ENCODE measurements at places on chromosomes 12 and 14.

DNA sequence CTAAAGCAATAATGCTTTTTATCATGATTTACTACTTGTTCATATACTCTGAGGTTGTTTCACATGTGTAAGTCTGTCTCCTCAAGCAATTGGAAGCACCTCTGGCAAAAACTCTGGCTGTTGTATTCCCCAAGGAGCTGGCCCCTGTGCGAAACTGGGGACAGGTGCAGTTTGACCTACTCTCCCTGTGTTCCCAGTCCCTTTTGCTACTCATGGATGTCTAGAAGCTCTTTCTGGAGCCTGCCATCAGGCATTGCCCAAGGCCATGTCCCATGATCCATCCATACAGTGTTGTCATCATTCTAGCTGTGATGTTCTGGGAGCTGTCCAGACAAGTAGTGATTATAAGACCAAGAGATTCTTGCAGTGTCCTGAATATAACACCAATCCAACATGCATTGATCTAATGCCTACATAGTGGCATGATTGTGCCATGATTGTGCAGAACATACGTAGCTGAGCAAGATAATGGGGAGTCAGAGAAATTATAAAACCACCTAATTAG is 14.9 kb downstream of the AKAP6 start:
- no peak for DNase-seq

DNA sequence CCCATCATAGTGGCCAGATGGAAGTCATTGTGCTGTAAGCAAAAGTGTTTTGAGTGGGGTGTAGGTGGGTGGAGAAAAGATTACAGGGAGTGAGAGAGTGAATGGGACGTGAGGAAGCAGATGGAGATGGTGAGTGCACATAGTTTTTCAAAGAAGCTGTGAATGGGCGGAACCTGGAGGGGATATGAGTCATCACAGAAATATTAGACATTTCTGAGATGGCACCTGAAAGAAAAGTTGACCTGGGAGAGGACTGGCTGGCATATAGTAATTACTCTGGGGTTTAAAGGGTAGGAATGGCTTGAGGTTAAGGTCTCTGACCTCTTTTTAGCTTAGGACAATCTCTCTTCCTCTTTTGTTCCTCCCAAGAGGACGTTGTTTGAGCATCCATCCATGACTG is 50.5 kb downstream of the ANO4 start:
- no peak for DNase-seq

GRCh38 chr14:68625366-68626090 is 167.3 kb downstream of the ZFP36L1 start:
- DNase-seq: no peak

GRCh38 chr12:127194176-127194575 is 1072.8 kb upstream of the TMEM132C start:
- no peak for DNase-seq

DNA sequence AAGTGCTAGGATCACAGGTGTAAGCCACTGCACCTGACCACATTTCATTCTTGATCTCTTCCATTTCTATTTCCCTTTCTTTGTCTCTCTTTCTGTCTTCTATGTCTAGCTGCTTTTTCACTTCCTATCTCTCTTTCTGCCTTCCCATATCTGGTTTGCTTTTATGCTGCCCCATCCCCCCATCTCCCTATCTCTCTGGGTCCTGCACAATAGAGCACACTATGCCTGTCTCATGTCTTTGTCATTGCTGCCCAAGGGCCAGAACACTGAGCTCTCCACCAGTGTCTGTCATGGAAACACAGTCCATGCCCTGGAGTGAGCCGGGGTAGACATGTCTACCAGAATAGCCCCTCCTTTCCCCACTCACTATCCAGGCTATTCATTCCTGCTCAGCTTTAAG is 12.3 kb upstream of the RARG start:
- DNase-seq: no peak

GRCh38 chr12:77965790-77966189 is 135.1 kb downstream of the NAV3 start:
- DNase-seq: no peak

GRCh38 chr14:61533513-61534255 is 161.6 kb upstream of the HIF1A start:
- DNase-seq: no peak

- DNase-seq: no peak
Observed at GRCh38 chr12:45789025-45789424, 59.5 kb downstream of the ARID2 start.

- DNase-seq: no peak
Observed at GRCh38 chr12:96786791-96787190, 120.3 kb upstream of the NEDD1 start.

- DNase-seq: no peak
Observed at GRCh38 chr12:15705606-15706005, 83.6 kb downstream of the EPS8 start.

DNA sequence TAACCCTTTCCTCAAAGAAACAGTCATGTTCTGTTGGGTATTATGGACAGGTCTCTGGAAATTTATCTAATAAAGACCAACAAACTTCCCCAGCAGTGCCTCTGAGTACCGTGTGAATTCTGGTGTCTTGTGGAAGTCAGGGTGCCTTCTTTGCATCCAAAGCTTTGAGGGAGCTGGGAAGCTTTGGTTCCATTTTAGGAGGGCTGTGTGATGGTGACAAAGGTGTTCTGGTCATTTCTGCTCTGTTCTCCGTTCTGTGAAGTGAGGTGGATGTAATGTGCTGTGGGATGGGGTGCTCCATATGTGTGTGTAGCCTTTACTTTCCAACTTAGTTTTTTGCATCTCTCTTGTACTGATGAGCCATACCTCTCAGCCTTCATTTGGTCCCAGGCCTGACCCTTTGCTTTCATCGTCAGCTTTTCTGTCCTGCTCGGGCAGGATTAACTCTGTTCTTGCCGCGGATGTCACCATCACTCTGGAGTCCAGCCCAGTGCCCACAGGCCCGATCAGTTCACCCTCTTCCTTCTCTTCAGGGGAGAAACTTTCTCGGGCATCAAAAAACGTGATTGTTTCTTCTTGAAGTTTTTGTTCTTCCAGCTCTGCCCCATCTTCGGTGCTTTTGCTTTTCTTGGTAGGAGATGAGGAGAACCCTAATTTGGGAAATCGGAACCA is 13.2 kb downstream of the PLD4 start:
- DNase-seq: no peak

GRCh38 chr14:105083926-105084685 is 18.9 kb upstream of the GPR132 start:
- DNase-seq: no peak

DNA sequence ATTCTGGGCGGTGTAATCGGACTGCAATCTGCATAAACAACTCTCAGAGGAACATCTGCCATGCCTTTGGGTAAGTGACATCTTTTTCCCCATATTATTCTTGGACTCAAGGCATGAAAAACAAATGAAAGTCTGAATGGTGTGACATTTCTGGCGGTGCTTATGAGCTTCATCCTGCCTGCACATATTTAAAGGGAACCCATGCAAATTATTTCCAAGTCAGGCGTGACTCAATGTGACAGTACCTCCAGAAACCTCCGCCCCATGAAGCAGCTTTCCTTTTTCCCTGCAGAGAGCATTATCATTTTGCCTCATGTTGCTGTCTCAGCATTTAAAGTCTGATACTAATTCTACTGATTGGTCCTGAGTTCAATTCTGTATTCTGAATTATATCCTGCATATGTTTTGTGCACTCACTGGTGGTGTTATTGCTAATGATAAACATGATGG is 585.4 kb downstream of the SNAPC1 start:
- DNase-seq: no peak
